ENCODE measurements at places on chromosomes 2 and 18.

GRCh38 chr2:20231598-20232026 lies 6.7 kb upstream of the SDC1 start:
- DNase-seq = no peak

GRCh38 chr2:229231885-229232284 lies 39.2 kb downstream of the PID1 start:
- no peak for DNase-seq

DNA sequence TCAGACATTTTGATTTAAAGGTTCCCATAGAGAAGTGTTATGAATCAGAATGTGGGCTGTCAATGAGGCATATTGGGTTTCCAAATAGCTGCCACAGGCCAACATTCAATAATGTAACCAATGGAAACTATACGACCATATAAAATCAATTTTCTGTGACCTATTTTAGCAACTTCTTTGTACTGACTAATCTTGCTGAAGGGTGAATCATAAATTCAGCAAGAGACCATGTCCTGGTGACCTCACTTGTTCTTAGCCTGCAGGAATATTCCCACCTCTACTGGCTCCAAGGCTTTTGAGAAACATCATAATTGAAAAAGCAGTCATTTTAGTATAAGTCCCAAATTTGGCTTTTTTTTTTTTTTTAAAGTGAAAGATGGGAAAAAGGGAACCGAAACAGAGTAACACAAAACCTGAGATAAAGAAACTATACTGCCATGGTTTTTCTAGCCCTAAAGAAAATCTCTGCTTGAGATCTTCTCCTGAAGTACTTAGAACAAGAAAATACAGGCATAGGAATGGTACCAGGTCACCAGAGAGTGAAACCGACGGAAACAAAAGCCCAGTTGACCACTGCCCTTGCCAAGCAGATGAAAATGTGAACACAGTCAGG lies 32.1 kb downstream of the PLEKHM3 start:
- no peak for DNase-seq

- DNase-seq = no peak
These were observed 40.1 kb downstream of the ODC1 start for GRCh38 chr2:10407841-10408648.

Measured in Ammon's horn (tissue), 1 donor.